AG09319 (cell line): ENCODE measurements at places on chromosomes 11 and 22.

- no peak for DNase-seq
Measured at GRCh38 chr22:26968859-26969523, 311.6 kb downstream of the MIAT start.

GRCh38 chr11:12009617-12010321 is 1.3 kb upstream of the DKK3 start:
- no peak for DNase-seq

DNA sequence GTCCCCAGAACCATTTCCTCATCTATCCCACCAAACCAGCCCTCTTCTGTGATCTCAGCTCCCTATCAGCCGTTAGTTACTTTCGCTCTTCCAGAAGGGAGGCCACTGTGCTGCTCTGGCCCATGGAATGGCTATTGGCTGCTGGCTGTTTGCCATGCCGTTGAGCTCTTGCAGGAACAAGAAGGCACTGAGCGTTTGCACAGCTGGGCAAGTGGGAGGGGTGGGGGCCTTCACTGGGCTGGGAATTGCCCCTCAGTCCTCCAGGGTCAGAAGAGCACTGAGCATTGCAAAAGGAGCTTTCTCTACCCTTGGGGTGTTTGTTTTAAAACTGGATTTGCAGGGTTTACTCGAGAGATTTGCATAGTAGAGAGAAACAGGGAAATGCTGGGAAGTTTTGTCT is 129.0 kb upstream of the PARVA start:
- DNase-seq, result no peak

DNA sequence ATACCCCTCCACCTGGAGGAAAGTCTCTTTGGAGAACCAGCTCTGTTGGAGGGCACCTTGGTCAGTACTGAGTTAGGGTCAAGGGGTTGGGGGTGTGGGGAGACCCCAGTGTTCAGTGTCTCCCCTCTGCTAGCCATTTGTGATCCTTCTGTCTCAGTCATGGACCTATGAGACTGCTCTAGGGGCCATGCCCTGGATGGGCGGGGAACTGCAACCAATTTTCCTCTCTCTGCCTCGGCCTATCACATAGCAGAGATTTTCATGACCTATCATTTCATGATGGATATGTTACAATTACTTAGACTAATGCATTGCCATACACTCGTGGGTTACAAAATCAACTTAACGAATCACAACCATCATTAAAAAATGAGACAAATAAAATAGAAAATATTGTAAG is 7.4 kb downstream of the OTOG start:
- DNase-seq, result no peak

DNA sequence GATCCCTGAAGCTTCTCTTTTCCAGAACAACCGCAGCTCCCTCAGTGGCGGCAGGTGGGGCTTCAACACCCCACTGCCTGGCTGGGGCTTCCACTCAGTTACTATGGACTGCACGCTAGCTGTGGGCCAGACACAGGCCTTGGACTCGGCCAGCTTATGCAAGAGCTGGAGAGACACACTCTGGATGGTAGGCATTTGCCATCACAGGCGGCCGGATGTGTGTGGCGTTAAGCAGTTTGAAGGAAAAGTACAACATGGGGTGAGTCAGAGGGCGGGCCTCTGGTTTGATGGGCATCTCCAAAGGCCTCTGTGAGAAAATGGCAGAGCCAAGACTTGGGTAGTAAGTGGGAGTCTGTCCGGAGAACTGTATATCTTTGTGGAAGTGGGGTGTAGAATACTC is 17.6 kb downstream of the KCNJ4 start:
- no peak for DNase-seq

GRCh38 chr11:4644233-4644632 is 451 bp downstream of the OR51E1 start:
- DNase-seq, result no peak

- DNase-seq, result no peak
Measured at GRCh38 chr11:67452141-67452952, at the start of gene GPR152. GPR152 (minus strand) TSS chr11:67452729; CDS start chr11:67452724, 5 bp downstream.

DNA sequence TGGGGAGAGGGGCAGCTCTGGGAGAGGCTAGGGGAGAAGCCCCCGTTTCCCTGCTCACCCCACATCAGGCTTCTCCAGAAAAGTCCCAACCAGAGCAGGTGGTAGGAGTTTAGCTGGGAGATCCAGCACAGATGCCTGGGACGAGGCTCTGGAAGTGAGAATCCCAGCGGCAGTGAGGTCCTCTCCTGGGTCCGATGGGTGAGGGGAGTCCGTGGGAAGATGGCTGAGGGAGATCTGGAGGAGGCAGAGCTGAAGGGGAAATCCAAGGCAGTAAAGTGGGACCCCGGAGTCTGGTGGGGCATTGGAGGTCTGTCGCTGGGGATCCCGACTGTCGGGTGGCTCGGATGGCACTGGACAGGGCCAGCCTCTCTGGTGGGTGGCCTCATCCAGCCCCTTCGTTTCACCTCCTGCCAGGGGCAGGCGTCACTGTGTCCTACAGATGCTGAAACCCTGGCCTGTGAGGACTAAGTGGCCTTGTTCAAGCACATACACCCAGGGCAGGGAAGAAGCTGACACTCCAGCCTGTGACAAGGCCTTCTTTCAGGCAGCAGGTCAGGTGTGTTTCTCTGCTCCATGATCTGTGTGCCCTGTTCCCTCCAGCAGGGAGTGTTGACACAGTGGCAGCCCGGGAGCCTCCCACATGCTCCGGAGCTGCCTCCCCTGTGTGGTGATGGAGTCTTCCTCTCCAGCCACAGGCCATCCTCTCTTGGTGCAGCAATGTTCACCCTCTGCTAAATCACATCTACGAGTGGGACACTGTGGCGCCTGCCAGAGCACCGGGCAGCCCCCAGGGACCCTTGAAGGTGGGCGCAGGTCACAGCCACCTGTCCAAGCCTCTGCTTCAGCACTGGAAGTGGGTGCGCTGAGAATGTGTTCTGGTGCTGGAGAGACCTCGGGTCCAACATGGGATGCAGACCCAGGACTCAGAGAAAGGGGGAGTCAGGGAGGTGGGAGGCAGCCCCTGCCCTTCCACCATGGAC is 850.8 kb downstream of the BRD1 start:
- DNase-seq, result no peak

DNA sequence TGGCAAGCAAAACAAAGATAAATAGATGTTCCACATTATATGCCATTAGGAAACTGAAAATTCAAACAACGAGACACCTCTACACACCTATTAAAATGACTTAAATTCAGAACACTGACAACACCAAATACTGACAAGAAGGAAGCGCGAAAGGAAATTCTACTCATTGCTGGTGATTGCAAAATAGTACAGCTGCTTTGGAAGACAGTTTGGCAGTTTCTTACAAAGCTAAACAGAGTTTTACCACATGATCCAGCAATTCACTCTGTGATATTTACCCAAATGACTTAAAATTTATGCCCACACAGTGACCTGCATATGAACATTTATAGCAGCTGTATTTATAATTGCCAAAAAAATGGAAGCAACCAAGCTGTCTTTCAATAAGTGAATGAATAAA is 232.6 kb downstream of the CASP12 start:
- DNase-seq, result no peak

- DNase-seq, result no peak
Measured at GRCh38 chr11:6745465-6746015, 26.2 kb downstream of the OR2AG2 start.

- DNase-seq, result no peak
Measured at GRCh38 chr11:17476317-17477083, at the start of gene ABCC8. ABCC8 (minus strand) TSS chr11:17476845; CDS start chr11:17476776, 69 bp downstream.

DNA sequence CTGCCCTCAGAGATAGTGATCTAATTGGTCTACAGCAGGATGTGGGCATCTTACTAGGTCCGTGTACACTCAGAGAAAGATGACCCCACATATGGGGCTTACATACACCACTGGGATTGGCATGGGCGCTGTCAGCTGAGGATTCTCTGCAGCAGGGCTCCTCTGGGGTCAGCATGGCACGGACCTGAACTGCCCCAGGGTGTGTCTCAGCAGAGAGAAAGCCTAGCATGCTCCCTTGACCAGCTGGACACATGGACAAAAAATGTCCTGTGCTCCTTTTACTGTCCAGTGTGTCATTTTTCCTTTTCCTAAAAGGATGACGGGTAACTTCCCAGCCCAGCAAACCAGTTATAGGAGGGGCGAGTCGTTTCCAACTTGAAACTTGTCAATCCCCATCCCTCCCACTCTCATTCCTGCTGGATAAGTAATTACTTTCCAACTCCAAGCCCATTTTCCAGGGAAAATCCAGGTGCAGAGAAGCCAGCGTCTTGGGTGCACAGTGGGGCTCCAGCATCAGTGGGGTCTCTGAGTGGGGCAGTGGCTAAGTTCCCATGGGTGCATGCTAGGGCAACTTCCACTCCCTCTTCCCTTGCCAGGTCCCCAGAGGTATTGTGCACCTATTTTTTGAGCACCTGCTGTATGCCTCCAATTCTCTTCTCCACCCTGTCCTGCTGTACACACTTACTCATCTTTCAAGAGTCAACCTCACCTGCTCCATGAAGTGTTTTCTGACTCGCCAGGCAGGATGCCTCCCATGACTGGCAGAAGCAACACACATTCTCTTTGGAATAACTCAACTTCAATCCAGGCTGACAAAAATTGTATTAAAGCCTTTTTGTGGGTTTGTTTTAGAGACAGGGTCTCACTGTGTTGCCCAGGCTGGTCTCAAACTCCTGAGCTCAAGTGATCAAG is 5.0 kb downstream of the VSTM5 start:
- no peak for DNase-seq

DNA sequence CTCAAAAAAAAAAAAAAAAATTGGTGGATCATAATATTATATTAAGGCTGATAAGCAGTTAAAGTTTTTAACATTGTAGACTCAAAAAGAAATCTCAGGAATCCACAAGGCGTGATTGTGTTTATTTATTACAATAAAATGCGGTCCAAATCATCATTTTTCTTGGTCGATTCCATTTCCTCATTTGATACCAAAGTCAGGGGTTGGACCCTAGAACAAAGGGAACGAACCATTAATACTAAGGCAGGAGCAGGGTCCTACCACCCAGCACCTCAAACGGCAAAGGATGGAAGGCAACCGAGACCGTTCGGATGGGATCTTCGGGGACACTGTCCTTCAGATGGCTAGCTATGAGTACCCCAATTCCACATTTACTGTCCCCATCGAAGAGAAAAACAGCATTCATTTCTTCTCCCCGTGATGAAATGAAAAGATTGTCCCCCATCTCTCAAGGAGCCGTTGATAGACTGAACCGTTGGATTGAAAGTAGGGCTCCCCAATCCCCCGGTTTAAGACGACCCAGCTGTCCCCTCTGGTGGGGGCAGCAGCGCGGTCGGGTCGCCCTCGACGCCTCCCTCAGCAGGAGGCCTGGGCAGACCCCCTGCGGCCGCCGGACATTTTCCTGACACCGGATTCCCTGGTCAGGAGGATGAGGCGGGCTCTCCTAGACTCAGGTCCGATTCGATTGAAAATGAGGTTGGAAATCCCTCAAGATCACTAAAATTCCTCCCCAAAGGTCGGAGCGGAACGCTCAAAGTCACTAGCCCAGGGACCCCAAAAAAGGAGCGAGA is 607 bp downstream of the DMC1 start:
- no peak for DNase-seq

DNA sequence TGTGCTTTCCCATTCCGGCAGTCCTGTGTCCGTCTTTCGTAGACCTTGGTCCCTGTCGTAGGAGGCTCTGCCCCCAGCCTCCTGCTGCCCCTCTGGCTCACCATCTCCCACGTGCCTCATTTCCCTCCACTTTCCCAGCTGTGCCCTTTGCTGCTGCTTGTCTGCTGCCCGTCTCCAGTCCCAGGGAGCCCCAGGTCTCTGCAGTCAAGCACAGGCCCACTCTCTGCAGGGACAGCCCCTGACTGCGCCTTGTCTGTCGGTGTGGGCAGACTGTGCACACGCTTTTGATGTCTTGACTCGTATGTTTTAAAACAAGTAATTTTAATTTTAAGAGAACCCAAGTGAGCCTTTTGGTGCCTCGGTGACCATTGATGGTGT is 12.4 kb downstream of the DGCR8 start:
- no peak for DNase-seq

DNA sequence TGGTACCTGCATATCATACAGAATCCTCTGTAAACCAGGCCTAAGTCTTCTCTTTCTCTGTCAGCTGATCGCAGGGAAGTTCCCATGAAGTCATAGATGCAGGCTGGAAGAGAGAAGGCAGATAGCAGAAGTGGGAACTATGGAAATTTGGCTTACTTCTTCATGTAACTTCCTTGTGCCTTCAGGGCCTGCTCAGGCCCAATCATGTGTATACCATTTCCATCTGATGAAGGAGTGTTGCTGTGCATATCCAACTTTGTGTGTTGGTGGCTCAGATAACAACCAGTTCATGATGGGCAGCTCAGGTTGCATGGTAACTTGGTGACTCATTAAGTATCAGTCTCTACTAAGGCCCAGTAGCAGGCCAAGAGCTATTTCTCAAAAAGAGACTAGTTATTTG is 53.1 kb upstream of the CEP295 start:
- no peak for DNase-seq

- peak; percentile 89 for DNase-seq
Measured at GRCh38 chr11:35529971-35530495, 4.6 kb upstream of the PAMR1 start.

GRCh38 chr11:72606748-72607468 is 67.3 kb downstream of the PDE2A start:
- no peak for DNase-seq

DNA sequence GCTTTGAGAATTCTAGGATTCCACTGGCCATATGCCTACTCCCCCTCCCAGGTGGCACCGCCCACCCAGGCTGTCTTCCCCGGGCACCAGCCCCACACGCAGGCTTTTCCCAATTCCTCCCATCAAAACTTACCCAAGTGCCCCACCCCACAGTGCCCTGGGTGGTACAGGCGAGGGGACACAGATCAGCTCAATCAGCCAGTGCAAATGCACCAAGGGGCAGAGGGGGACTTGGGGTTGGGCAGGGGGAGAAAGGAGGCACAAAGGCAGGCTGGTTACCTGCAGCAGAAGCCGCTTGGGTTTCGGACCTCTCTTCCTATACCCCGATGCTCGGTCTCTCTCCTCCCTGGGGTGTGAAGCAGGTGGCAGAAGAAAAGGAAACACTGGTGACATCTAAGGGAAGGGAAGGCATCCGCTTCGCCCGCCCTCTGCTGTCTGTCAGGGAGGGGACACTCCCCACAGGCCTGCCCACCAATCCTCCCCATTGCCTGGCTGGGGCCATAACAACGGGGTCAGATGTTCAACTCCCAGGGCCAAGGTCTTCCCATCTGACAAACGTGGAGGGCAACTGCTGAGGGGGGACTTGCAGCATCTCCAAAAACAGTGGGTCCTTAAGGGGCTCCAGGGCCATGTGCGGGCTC is 14.0 kb downstream of the CBX7 start:
- no peak for DNase-seq
